ENCODE measurements at places on chromosomes 5 and 9. TPM values are rescaled to one million over a fixed set of nuclear protein-coding genes. Genes with fewer than 3 reads are reported as not detected.

DNA sequence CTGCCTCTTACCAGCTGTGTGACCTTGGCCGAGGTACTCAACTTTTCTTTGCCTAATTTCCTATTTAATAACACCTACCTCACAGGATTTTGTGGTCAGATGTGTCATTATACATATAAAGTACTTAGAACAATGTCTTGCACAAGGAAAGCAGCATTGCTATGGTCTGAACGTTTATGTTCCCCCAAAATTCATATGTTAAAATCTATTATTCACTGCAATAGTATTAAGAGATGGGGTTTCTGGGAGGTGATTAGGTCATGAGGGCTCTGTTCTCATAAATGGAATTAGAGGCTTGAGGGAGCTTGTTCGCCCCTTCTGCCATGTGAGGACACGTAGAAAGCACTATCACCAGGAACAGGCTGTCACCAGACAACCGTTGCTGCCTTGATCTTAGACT is 10.9 kb upstream of the RNF145 start:
- DNase-seq = no peak

SPATA31C1 gene
- total RNA-seq = not detected

- DNase-seq = no peak
Measured at GRCh38 chr5:103624035-103624480, 61.5 kb upstream of the NUDT12 start.

DNA sequence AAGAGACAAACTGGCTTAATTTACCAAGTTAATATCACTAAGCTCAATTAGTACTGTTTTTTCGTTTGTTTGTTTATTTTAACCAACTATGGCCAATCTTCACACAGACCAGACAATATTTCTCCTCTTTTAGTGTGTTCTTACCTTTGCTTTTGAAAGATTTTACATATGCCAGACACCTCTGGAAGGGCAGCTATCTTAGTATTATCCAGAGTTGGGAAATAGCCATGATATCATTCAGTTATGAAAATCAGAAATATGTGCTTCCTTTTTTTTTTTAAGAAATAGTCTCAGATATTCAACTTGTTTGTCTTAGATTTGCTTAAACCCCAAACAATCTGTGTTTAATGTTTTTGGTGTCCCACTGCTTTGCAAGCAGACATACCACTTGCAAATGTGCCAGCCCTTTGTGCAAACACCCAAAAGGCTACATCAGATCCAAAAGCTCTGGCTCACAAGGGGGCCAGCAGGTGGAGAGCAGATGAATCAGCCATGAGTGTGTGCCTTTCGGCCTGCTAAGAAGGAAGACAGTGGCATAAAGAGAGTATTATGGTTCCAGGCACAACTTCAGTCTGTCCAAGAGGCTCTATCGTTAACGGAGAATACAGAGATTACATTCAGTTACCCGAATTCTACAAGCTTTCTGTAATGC is 147.6 kb downstream of the EFNA5 start:
- DNase-seq = no peak

DNA sequence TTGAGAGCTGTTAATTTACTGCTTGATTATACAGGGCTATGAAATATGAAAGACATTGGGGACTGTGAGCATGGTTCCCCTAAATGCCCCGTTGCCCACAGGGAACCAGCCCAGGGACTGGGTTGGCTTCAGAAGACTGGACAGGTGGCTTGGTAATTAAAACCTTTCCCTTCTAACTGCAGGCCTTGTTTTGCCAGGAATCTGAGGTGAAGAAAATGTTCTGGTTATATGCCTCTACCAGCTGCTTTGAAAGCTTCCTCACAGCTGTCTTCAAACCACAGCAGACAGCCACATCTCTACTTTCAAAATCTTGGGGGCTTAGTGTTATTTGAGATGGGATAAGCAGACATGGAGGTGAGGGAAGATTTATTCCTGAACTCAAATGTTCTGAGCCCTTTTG is 153.3 kb upstream of the SPRY4 start:
- no peak for DNase-seq

GRCh38 chr9:19464061-19464763 is 55.4 kb downstream of the ACER2 start:
- no peak for DNase-seq

GRCh38 chr9:2096376-2096970 is 81.3 kb downstream of the SMARCA2 start:
- no peak for DNase-seq

DNA sequence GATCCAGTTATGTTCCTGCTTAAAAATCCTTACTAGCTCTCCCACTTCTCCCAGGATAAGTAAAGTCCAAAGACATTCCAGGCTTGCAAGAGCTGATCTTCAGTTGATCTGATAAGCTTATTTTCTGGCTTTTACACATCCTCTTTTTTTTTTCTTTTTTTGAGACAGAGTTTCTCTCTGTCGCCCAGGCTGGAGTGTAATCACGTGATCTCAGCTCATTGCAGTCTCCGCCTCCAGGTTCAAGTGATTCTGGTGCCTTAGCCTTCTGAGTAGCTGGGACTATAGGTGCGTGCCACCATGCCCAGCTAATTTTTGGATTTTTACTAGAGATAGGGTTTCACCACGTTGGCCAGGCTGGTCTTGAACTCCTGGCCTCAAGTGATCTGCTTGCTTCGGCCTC is 37.3 kb upstream of the PTPN3 start:
- no peak for DNase-seq

- no peak for DNase-seq
Measured at GRCh38 chr5:76180814-76181805, 97.9 kb downstream of the SV2C start.

DNA sequence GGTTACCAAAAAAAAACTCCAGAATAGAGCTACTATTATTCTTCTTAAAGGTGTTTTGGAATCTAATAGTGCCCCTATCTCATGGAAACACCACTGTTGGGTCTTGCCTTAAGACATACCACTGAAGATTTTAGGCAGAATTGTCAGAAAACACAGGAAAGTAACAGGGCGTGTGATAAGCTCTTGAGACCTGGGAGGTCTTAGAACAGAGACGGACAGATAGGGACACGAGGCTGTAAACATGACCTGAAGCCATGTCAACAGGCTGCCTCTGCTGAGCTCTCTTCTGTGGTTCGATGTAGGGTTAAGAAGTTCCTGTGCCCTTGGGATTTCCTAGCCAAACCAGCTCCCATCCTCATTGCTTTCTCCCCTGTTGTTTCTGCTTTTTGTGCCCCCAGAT is 69.3 kb downstream of the CTSL start:
- no peak for DNase-seq

DNA sequence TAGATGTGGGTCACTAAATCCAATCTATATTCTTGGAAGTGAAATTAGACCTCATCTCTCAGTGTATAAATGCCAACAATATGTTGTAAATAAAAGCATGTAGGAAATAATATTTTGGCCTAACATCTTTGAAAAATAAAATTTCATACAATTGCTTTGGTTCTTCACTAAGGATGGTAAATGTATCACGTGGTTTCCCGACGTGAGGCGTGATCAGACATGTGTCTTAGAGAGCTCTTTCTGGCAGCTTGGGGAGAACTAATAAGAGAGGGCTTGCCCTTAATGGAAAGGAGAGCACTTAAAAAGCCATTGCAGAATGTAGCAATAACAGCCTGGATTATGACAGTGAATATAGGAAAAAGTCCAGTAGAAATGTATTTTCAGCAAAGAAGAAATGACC is 602.6 kb downstream of the CDH12 start:
- DNase-seq = no peak

CCDC180 gene
- 0.03 TPM for total RNA-seq

DMGDH gene
- total RNA-seq = not detected

DNA sequence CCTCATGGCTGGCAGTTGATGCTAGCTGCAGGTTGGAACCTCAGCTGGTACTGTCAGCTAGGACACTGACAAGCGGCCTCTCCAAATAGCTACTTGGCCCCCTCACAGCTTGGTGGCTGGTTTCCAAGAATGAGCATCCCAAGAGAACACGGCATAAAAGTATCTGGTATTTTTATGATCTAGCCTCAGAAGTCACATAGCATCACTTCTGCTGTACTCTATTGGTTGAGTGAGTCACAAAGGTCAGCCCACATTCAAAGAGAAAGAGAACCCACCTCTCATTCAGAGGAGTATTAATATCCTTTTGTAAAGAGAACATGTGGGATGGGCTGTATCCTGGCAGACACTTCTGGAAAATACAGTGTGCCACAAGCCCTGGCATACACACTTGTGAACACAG is 6.0 kb upstream of the SIL1 start:
- no peak for DNase-seq

FSTL4 gene
- 3.6 TPM for total RNA-seq

NR4A3 gene
- total RNA-seq = not detected

FRMD3 gene
- 15.5 TPM for total RNA-seq
